Esophagus muscularis mucosa (tissue), 4 donors: ENCODE measurements at places on chromosomes 7 and 10. TPM values are rescaled to one million over a fixed set of nuclear protein-coding genes. Genes with fewer than 3 reads are reported as not detected.

The RNLS gene
- total RNA-seq = 6.7 TPM

The DENND11 gene
- total RNA-seq = 15.4 TPM

DNA sequence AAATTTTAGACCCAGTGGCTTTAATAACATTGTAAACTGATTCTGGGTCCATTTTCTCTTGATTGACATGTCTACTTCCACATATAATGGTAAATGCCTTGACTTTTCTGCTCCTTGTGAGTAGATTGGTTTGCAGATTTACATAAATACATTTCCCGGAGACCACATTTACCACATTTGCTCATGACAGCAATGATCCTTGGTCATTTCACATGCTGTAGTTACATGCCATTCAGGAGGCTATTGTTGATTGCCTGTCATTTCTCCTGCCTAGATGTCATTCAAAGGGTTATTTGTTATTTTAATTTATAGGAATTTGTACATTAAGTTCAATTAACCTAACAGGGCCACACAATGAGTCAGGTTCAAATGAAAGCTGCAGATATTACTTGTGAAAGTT is 280.5 kb downstream of the CNTNAP2 start:
- no peak for DNase-seq

DNA sequence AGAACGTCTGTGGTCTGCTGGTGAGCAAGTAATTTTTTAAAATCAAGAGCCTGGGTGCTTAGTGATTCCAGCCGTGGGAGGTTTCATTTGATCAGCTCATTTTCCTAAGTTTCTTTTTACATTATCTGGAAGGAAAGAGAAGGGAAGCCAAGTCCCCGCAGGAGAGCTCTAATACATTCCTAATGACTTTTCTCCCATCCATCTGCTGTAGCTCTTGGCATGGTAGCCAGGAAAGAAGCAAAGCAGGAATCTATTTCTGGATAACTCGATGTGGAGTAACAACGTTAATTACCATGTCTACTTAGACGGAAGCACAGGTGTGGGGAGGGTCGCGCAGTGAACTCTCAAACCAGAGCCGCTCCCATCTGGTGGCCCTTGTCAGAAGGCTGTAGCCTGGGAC is 121.9 kb downstream of the PAXIP1 start:
- no peak for DNase-seq

DNA sequence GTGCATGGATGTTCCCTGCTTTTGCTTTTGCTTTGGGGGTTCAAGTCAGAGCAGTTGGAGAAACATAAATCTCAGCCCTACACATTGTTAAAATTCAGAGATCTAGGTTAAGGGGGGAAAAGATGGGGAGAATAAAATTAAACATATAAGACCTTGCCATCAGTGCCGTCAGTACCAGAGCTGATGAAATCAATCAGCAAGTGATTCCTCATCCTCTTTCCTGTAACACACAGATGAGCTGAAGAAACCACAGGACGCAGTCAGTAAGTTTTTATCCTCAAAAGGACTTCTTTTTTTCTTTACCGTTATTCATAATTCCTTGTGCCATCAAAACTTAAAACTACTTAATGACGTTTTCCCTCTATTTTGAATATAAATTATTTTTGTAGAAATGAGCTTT is 5.9 kb downstream of the HECW1 start:
- DNase-seq = no peak

- no peak for DNase-seq
Observed at GRCh38 chr7:63042730-63043511, 955.7 kb upstream of the ZNF722 start.

- DNase-seq = no peak
Observed at GRCh38 chr7:128003787-128004186, 27.4 kb downstream of the LRRC4 start.

DNA sequence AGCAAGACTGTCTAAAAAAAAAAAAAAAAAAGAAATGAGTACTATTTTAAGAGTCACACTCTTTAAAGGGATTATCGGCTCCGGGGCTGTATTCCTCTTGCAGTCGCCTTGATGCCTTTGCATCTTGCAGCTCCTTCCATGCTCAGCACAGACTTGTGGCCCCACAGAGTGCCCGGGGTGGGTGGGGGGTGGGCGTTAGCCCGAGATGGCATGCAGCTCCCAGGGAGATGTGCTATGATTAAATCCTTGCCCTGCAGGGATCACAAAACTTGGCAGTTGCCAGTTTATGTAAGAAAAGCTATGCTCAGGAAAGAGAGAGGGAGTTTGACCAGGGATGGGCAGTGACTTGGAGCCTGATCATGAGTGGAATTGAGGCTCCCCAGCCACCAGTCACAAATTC is 81.9 kb downstream of the CCDC3 start:
- DNase-seq = no peak
